ENCODE measurements at places on chromosomes 5 and 9.

- DNase-seq, result no peak
Observed at GRCh38 chr9:37965116-37965515, 61.2 kb upstream of the SLC25A51 start.

DNA sequence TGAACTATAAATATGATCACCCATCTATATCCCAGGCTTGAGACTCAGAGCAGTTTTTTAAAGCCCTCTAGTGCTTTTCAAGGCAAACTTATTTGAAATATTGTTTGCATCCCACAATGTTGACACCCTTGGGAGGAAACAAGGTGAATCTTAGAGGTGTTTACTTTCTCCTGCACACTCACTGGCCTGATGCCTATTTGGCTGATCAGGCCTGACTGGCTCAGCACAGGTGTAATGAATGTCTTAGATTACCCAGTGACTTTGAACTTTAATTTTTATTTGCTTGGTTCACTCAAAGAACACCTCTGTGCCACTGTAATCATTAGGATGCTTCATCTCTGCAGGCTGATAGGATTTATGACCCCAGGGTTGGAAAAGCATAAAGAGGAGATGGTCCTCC lies 158.3 kb downstream of the KCTD16 start:
- no peak for DNase-seq

DNA sequence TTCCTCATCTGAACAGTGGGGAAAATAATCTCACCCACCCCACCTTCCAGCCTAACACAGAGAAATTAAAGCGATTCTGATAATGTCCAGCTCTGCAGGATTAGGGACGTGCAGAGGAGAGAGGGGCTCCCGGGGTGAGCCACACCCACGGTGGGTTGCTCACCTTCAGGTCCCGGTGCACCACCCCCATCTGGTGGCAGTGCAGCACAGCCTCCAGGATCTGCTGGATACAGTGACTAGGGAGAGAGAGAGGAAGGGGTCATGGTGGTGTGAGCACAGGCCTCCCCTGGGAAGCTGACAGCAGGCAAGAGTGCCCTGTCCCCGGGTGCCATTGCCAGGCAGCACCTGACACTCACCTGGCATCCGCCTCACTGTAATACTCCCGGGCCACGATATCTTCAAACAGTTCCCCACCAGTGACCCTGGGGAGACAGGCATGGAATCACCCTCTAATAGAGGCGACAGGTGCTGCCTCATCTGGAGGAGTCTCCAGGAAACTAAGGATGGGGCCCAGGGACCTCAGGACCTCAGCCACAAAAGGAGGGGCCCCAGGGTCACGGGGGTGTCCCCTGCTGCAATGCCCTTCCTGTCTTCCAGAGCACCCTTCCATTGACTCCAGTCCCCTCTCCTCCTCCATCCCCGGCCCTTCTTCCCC lies 33.0 kb downstream of the CAMK2A start:
- DNase-seq, result no peak

GRCh38 chr5:31717561-31717960 lies 78.6 kb downstream of the PDZD2 start:
- DNase-seq, result no peak

GRCh38 chr9:135694414-135694813 lies 4.9 kb downstream of the SOHLH1 start:
- no peak for DNase-seq

Data from liver (tissue), 10 donors.